ENCODE measurements at places on chromosomes 2 and 18.

DNA sequence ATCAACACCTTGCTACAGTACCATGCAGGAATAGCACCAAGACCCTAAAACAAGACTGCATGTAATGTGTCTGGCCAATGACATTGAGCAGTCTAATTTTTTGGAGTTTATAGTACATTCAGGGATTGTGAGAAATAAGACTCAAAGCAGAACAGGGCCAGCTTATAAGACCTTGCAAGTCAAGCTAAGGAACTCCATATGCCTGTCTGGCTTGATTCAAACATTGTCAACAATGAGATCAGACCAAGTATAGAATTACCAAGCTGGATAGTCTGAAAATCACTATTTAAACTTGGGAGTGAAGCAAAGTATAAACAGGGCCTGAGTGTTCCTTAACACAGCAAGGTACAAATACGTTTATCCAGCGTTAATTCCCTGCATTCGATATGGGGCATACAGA is 370.9 kb downstream of the CNTNAP5 start:
- no peak for DNase-seq

DNA sequence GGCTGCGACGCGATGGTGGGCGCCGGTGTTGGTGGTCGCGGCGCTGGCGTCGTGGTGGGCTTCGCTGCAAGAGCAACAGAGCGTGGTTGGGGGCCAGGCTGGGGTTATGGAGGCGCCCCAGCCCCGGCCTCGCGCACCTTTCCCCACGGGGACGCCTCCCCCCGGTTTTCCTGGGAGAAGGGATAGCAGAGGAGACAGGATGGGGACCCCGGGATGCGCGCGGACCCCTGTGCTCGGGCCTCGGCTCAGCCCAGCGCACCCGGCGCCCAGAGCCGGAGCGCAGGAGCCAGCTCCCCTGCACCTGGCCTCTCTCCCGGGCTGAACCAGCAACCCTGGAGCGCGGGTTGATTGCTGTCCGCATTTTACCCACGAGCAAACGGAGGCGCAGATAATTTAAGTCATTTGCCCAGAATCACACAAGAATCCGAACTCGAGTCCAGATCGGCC is 1.0 kb downstream of the CD8A start:
- no peak for DNase-seq

GRCh38 chr18:68707646-68708045 is 7.3 kb downstream of the TMX3 start:
- DNase-seq, result no peak

DNA sequence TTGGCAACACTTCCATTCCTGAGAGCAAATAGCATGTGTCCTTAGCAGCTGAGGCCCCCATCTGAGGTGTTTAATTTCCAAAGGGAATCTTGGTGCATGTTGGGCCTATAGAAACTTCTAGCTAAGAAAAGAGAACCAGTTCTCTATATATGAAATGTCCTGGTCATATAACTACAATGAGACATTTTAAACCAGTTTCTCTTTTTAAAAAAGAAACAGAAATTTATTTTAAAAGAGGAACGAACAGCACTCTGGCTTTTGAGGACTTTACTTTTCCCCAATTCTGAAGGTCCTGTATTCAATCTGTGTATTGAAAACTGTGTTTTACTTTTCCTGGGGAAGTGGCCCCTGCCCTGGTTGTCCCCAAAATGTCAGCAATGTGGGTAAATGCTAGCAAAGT is 309.5 kb upstream of the STON1 start:
- DNase-seq, result no peak

- peak; percentile 16 for DNase-seq
Measured at GRCh38 chr2:143246815-143247744, 117.9 kb downstream of the ARHGAP15 start.

DNA sequence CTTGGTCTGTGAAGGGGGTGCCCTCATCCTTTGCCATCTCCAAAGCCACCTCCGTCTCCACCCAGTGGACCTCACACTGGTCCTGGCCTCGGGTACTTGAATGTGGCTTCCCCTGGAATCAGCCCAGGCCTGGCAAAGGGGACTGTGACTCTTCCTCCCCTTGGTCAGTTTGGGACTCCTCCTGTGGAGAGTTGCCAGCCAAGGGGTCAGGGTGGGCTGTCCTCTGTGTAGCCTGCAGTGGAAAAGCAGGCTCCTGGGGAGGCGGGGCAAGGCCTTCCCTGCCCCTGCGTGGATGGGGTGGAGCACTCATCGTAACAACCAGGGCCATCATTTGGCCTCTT is 59.8 kb downstream of the INHBB start:
- no peak for DNase-seq

- no peak for DNase-seq
Measured at GRCh38 chr2:168233726-168234406, 13.5 kb downstream of the STK39 start.

- DNase-seq, result no peak
Measured at GRCh38 chr2:50995610-50996009, 36.3 kb downstream of the NRXN1 start.

GRCh38 chr2:219406861-219407230 is 11.3 kb upstream of the DES start:
- DNase-seq, result no peak

DNA sequence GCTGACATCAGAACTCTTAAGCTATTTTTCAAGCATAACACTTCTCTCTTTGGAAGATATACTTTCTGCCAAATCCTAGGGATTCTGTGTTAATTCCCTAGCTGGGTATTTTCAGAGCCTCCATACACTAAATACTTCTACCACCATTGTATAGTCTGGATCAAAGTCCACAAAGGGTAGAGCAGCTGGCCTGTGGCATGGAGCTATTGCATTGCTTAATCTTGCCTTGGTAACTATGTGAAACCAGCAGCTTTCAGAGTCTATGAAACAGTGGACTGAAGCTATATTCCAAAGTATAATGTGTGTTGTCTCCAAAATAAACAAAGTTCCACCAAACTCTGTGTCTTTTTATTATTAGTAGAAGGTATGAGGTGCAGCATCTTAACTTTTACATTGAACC is 296.9 kb upstream of the CDH19 start:
- no peak for DNase-seq

GRCh38 chr2:43842866-43843226 is 4.1 kb downstream of the ABCG8 start:
- no peak for DNase-seq
